Foreskin keratinocyte (primary cell): ENCODE measurements at places on chromosomes 16 and 17. TPM values are rescaled to one million over a fixed set of nuclear protein-coding genes. Genes with fewer than 3 reads are reported as not detected.

Gene NUDT16L1
- 24.7 and 25.1 TPM in 2 replicates for total RNA-seq

Gene SP2
- 4.4 and 4.9 TPM in 2 replicates for total RNA-seq

Gene IKZF3
- total RNA-seq, result 0.07 TPM in 1 of 2 replicates, not detected in the other

Gene NTN3
- total RNA-seq, result 0.04 and 0.07 TPM in 2 replicates

Gene SLFN14
- total RNA-seq, result not detected in 2 replicates

Gene HASPIN
- 13.6 and 15.9 TPM in 2 replicates for total RNA-seq

Gene SLC35G6
- not detected in 2 replicates for total RNA-seq

Gene CLDN7
- 16.7 and 18.0 TPM in 2 replicates for total RNA-seq

Gene ARMC7
- 3.5 and 4.4 TPM in 2 replicates for total RNA-seq

Gene PDPR
- 13.9 and 20.4 TPM in 2 replicates for total RNA-seq

Gene PYCARD
- 103 and 105 TPM in 2 replicates for total RNA-seq

Gene TBX21
- not detected in 2 replicates for total RNA-seq

Gene CETP
- total RNA-seq, result not detected in 2 replicates

Gene DNAH9
- 0.10 and 0.21 TPM in 2 replicates for total RNA-seq

Gene KRTAP9-4
- total RNA-seq, result not detected in 2 replicates

Gene WDR90
- total RNA-seq, result 26.5 and 27.7 TPM in 2 replicates

Gene TXNDC17
- 344 TPM in 2 replicates for total RNA-seq

Gene CDH1
- total RNA-seq, result 210 and 216 TPM in 2 replicates

Gene CA4
- not detected in 2 replicates for total RNA-seq

Gene SOX9
- 50.5 and 66.3 TPM in 2 replicates for total RNA-seq

Gene HAP1
- 0.56 and 0.82 TPM in 2 replicates for total RNA-seq

Gene ZACN
- total RNA-seq, result not detected in 2 replicates

Gene FBXO39
- 0.25 and 0.92 TPM in 2 replicates for total RNA-seq

Gene SULT1A2
- total RNA-seq, result 0.25 TPM in 1 of 2 replicates, not detected in the other

Gene RGS9
- total RNA-seq, result 4.2 and 4.5 TPM in 2 replicates

Gene CCDC144A
- total RNA-seq, result 0.17 and 2.4 TPM in 2 replicates

Gene TCAP
- 0.18 and 0.31 TPM in 2 replicates for total RNA-seq

Gene GFAP
- 0.10 and 0.39 TPM in 2 replicates for total RNA-seq

Gene CRISPLD2
- total RNA-seq, result 0.48 and 0.56 TPM in 2 replicates
